ENCODE measurements at places on chromosomes 13 and 19. TPM values are rescaled to one million over a fixed set of nuclear protein-coding genes. Genes with fewer than 3 reads are reported as not detected.

The UHRF1 gene
- total RNA-seq = 13.5 TPM

The ERF gene
- total RNA-seq = 21.5 TPM

The CRX gene
- not detected for total RNA-seq

The GRIK5 gene
- total RNA-seq = 0.32 TPM

The ZNF234 gene
- 3.0 TPM for total RNA-seq

The ZGLP1 gene
- total RNA-seq = 1.0 TPM

The PPFIA3 gene
- total RNA-seq = 9.2 TPM

The NALCN gene
- not detected for total RNA-seq

The RINL gene
- total RNA-seq = 7.6 TPM

The SMG9 gene
- total RNA-seq = 22.3 TPM

The SKA3 gene
- total RNA-seq = 7.7 TPM

All from esophagus mucosa (tissue), 1 donor.